ACHN (cell line): ENCODE measurements at places on chromosomes 12 and 14.
A peak's percentile ranks its signal among the peaks of the same experiment; 100 is the strongest.

GRCh38 chr14:100056431-100056830, 8.8 kb upstream of the EVL start:
- no peak for DNase-seq

DNA sequence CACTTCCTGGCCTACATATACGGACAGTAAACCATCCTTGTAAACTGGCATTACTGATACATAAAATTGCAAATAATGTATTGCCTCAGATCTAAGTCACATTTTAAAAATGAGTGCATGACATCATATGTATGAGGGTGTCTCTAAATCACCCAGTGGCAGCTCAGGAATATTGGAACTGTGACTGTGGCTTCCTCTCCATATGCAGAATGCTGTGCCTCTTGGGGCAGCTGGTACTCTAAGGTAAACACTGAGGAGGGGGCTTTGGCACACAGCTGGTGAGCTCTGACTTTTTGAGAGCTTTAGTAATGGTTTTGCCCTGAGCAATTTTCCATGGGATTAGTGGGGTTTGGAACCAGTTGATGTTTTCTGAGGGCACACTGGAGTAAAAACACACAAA, 263.7 kb downstream of the BMP4 start:
- DNase-seq: no peak

- DNase-seq: peak; percentile 64
Observed at GRCh38 chr12:82740129-82741000, 53.7 kb downstream of the TMTC2 start.

GRCh38 chr12:84412226-84412625, 500.4 kb downstream of the SLC6A15 start:
- DNase-seq: no peak

- no peak for DNase-seq
Observed at GRCh38 chr12:41225179-41225578, 37.1 kb downstream of the PDZRN4 start.

GRCh38 chr12:115337693-115338543, 653.9 kb upstream of the TBX3 start:
- peak; percentile 89 for DNase-seq

DNA sequence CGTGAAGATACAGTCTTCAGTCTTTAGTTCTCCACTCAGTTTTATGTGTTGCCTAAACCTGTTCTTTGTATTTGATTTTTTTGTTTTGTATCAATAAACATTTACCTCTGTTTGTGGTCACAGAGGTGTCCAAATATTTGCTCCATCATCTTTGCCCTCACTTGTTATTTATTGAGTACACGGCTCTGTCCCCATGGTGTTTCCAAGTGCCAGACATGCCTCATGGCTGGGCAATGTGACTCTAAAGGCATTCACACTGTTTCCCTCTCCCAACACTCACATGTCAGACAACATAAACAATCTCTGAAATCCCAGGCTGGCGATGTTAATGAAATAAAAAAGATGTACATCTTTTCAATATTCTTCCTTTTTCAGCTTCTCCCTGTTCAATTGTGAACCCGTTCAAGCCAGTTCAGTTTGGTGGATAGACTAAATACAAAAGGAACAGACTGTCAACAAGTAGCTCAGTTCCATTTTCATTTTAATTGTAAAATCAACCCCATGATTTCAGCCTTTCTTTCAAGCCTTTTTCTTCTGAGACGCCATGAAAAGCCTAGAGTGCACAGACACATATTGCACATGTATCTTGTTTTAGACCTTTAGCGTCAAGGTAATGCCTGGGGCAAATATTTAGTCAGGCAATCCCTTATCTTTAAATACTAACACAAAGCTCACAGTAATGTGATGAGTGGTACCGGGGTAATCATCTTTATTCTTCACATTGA, 680.7 kb downstream of the GALC start:
- no peak for DNase-seq

GRCh38 chr12:121968876-121969275, 50.5 kb downstream of the CFAP251 start:
- no peak for DNase-seq

- DNase-seq: no peak
Observed at GRCh38 chr12:59620326-59620725, 24.5 kb downstream of the SLC16A7 start.
